Stimulated activated CD8-positive, alpha-beta memory T cell treated with anti-CD3 and anti-CD28 coated beads, Interleukin-2, amount 100 ng/mL, for 48 hours (primary cell): ENCODE measurements at places on chromosomes 7 and 10.

- DNase-seq, result no peak
Measured at GRCh38 chr10:22630234-22631174, 83.9 kb downstream of the PIP4K2A start.

DNA sequence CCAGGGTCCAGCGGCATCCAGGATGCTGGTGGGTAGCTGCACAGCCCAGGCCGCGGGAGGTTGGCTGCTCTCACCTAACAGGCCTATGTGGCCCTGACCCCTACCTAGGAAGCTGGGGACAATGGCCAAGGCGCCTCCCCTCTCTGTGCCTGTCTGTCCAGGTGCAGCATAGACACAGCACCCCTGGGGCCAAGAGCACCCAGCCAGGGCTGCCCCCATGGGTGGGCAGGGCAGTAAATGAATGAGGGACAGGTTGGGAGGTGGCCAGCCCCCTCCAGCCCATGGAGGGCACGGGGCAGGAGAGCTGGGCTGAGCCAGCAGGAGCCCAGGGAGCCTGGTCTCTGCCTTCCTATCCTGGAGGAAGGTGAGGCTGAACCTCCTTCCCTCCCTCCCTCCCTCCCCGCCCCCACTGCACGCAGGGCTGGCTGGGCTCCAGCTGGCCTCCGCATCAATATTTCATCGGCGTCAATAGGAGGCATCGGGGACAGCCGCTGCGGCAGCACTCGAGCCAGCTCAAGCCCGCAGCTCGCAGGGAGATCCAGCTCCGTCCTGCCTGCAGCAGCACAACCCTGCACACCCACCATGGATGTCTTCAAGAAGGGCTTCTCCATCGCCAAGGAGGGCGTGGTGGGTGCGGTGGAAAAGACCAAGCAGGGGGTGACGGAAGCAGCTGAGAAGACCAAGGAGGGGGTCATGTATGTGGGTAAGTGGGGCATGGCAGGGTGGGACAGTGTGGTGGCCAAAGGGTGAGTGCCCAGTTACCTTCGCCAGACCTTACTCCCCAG, at the start of gene SNCG:
Gene SNCG (plus strand): TSS at position 484 of the 785 bp plus-strand sequence. CDS start 99 bp downstream, at position 583.
- DNase-seq, result no peak

DNA sequence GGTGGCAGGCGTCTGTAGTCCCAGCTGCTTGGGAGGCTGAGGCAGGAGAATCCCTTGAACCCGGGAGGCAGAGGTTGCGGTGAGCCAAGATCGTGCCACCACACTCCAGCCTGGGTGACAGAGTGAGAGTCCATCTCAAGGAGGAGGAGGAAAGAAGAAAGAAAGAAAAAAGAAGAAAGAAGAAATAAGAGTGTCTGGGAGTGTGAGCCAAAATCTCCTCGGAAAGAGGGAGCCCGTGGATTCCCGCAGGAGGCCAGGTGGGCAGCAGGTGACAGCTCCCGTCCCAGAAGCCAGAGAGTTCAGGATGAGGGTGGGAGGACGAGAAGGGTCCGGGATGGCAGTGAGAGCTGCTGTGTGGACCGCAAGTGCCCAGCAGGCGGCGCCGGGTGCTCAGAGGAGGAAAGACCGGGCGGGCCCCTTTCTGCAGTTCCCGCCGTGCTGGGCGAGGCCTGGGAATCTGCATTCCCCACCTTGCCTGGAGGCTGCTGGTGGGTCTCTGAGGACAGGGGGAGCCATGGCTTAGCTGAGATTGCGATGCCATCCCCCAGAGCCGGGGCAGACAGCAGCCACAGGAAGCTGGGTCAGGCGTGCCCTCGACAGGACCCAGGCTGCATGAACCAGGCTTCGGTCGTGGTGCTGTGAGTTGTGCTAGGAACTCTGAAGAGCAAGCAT, 17.1 kb upstream of the AMZ1 start:
- peak; percentile 70 for DNase-seq

DNA sequence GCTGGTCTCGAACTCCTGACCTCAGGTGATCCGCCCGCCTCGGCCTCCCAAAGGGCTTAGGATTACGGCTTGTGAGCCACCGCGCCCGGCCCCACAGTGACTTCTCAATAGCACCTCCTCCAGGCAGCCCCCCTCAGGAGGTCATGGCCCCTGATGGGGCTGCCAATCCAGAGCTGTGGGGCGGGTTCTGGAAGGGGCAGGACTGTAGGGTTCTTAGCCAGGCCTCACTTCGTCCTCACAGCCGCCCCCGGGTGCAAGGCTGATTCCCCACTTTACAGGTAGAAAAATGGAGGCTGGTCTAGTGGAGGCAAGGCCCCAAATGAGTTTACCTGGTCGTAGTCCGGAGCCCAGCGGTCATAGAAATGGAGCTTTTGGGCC, 638 bp downstream of the METTL27 start:
- no peak for DNase-seq
